ENCODE measurements at places on chromosomes 16 and 17.
A peak's percentile ranks its signal among the peaks of the same experiment; 100 is the strongest.

DNA sequence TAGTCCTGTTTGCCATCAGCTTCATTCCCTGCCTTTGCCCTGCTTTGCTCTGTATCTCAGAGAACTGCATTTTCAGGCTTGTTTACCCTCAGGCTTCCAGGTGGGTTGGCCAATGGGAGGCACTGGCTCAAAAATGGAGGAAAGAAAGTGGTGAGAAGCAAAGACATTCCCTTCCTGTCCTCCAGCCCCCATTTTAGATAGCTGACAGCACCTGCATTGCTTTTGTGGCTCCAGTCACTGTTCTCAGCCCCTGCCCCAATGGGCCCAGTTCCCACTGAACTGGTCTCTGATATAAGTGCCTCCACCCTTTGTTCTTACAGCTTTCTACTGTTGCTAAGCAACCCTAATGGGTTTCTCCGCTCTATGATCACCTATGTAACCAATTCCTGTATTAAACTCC is 19.4 kb upstream of the SDK2 start:
- DNase-seq: peak; percentile 20

DNA sequence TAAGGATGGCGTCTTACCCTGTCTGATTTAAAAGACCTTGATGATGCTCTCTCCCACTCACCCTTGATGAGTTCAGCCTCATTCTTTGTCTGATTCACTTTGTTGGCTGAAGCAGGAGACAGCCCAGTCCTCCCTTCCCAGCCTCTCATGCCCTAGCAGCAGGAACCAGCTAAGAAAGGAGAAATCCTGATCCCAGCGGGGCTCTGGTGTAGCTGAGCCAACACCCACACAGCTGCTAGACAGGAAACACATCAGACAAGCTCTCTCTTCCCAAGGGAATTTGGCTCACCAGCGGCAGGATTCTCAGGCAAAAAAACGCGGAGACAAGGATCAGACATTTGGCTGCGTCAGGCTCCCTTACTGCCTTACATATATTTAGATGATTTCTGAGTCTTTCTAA is 211.5 kb downstream of the CDH11 start:
- no peak for DNase-seq

DNA sequence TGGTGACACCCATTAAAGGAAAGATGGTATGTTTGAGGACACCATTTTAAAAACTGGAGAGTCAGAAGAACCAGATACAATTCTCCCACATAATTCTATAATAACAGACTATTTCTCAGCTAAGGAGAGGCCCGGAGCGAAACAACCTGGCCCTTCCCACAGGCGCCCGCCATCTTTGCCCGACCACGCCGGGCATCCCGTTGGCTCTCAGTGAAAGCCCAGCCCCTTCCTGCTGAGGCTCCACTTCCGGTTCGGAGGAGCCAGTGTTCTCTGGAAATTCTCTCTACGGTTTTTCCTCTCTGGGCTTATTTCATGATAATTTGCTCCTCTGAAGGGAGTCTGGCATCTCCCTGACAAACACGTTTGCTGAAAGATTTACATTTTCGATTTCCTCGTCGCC is 175.7 kb downstream of the AXIN2 start:
- no peak for DNase-seq

DNA sequence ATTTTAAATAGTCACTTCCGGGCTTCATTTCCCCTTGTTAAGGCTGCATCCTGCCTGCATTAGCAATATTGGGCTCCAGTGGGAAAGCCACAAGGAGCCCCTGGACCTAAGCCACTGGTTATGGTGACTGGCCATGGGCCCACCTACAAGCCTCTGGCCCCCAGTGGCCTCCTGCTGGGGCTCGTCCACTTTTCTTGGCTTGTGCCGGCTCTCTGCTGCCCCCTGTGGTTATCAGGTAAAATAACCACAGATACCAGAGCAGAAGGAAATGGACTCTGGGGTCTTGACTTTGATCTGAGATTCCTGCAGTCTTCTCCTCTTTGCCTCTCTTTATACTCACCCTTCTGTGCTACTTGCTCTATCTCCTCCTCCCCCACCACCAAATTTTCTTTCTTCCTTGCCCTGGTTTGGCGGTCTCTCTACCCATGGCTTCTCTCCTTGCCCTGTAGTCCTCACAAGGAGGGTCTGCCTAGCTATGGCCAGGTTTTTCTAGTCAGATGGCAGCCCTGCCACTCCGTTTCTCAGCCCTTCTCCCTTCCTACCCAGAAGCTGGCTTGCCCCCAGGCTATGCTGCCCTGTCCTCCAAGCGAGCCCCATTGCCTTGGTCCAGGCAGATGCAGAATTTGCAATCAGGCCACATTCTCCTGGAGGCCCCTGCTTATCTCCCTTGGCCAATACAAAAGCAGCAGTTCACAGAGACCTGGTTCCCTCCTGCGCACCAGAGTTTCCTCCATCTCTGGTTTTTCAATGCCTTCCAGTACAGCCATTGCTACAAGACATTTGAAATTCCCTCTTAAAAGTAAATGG is 82.9 kb upstream of the RCVRN start:
- DNase-seq: peak; percentile 30

- no peak for DNase-seq
Observed at GRCh38 chr16:89084411-89084810, 9.2 kb upstream of the ACSF3 start.

DNA sequence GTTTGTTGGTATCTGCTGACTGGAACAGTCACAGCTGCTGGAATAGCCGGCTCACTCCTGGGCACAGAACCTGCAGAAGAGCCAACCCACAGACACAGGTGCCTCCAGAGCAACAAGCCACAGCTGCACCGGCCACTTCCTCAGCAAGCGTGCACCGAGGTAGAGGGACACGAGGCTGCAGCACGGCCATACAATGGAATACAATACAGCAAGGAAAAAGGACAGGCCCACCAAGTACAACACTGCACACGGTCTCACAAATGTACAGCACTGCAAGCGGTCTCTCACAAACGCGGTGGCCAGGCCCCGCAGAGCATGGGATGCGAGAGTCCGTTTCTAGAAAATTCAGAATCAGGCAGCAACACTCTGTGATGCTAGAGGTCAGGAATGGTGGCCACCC is 47.4 kb upstream of the PABPN1L start:
- DNase-seq: no peak

GRCh38 chr17:12230481-12231354 is 210.0 kb downstream of the MAP2K4 start:
- no peak for DNase-seq

DNA sequence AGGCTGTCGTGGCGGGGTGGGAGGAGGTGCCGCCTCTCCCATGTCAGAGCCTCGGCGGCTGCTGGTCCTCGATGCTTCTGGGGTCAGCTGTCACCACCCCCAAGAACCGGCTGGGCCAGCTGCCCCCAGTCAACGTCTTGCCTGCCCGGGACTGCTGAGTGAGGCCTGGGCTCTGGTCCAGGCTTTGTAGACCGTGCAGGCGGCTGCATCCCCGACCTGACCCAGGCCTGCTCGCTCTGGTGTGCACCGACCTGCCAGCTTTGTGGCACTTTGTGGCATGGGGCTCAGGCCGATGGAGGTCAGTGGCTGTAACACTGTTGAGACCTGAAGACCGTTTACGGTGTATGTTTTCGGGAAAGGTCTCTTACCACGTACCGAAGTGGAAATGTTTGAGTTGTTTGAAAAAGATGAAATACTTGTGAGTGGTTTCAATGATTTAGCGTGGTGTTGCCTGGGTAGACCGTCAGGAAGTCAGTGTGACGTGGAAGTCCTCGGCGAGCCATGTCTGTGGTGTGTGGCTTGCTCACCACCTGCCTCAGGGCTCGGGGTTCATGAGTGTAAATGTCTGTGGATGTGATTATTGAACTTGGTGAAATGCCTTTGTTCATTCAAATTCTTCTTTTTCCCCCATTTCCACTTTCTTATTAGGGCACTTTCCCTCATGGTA is 53.2 kb upstream of the ZNF750 start:
- DNase-seq: no peak

DNA sequence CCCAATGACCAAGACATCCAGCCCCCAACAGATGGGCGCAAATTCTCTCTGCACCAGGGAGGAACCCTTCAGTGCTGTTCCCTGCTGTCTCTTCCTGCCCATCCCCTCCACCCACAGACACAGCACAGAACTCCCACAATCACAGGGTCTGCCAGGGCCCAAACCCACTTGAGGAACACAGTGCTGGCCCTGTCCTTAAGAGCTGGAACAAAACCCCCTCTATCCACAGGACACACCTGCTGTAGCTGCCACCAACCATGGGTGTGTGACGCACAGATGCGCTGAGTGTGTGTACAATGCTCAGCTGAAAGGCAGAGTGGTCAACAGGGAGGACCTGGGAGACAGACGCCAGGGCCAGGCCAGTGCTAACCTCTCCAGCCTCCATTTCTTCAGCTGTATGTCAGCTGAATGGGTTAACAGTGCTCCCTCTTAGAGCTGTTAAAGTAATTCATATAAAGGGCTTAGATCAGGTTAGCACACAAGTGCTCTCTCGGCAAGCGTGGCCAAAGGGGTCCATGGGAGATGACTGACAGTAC is 62.1 kb downstream of the AMFR start:
- DNase-seq: no peak

- DNase-seq: peak; percentile 93
Observed at GRCh38 chr17:7308625-7309433, 1.4 kb downstream of the EIF5A start.

- DNase-seq: no peak
Observed at GRCh38 chr16:4048481-4048880, 67.8 kb downstream of the ADCY9 start.

DNA sequence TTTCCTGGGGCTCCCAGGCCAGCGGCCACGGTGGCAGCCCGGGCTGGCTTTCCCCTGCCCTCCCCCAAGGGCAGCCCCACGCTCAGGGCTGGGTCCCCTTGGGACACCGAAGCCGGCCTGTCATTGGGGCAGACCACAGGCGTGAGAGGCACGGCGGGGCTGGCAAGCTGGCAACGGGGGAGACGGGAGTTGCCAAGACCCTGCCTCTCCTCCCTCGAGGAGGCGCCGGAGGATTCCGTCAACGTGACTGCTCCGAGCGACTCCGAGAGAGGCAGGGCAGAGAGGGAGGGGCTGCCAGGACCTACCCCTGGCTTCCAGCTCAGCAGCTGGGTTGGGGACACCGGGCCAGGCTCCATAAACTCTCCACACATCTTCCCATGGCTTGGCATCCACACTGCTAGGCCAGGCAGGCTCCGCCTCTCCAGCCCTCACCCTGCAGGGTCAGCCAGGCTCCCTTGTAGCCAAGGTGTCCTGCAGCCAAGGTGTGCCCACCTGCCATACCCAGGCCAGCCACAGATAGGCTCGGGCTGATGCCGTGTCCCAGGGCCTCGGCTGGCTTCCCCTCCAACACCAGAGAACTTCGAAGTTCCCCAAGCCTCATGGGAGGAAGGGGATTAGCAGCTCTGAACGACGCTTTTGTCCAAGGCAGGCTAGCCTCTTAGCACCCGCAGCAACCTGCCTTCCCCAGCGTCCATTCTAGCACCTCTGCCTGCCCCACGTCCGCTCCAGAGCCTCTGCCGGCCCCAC is 25.5 kb downstream of the TIMM22 start:
- DNase-seq: no peak

DNA sequence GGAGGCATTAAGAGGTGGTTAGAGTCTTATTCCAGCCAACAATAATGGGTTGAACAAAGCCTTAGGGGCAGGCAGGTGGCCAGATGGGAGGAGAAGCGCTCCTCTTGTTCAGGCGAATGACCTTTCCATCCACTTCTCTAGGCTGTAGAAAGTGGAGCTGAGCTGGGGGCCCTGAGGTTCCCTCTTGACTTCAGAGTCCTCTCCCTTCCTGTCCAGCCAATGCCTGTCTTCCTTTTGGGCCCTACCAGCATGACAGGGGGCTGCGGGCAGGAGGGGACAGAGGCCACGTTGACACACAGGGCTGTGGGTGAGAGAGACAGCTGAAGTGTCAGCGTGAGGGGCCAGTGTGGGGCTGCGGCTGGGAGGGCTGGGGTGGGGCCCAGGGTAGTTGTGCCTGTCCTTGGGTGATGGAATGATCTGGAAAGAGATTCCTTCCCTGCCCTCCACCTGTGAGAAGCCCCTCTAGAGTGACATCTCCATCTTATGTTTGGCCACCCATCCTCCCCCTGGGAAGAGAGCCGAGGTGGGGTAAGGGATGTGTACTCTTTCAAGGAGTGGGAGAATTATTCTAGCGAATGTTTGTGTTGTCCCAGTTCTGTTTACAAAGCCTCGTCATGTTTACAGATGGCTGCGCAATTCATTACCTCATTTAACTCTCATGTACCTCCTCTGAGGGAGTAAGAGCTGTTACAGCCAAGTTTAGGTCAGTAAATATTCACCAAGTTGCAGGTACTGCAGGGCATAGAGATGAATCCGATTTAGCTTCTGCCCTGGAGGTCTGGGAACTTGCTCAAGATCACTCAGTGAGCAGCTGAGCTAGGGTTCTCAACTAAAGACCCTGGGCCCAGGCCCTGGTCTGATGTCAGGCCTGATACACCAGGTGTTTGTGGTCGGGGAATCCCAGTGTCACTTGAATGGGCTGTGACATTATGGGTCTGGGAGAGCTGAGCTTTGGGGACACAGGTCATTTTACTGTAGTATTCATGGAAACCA is 3.3 kb downstream of the ERBB2 start:
- peak; percentile 90 for DNase-seq

- no peak for DNase-seq
Observed at GRCh38 chr17:10633738-10634379, 23.2 kb downstream of the MYH3 start.

DNA sequence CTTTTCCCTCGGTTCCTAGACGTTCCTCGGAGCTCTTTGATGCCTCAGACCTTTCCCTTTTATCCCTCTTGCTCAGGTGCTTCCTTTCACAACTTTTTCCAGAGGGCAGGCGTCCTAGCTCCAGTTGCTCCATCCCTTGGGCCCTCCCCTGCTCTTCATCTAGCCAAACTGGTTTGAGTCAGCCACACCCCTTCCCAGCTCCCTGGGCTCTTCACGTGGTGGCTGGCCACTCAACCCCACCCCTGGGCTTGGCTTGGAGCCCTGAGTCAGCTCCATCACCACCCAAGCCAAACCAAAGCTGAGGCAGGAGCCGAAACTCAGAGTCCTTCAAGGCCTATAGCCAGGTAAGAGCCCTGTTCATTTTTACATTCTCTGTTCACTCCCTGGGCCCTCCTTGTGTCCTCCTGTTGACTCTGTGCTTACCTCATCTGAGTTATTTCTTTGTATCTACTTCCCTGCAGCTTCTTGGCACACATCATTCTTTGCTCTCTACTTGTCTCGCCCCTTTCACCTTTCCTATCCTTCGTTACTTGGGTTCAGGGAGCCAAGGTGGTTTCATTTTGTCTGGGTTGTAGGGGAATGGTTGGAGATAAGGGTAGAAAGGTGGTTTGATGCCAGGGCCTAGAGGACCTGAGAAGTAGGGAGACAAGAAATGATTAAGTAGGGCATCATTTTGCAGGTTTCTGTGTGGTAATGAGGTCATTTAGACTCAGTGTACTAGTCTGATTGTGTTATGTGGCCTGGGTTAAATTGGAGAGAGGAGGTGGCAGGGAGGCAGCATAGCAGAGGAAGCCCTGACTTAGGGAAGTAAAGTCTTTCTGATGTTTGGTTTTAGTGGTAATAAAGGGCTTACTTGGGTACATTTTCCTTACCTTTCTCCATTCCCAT is 7.6 kb upstream of the PHKG2 start:
- peak; percentile 91 for DNase-seq

DNA sequence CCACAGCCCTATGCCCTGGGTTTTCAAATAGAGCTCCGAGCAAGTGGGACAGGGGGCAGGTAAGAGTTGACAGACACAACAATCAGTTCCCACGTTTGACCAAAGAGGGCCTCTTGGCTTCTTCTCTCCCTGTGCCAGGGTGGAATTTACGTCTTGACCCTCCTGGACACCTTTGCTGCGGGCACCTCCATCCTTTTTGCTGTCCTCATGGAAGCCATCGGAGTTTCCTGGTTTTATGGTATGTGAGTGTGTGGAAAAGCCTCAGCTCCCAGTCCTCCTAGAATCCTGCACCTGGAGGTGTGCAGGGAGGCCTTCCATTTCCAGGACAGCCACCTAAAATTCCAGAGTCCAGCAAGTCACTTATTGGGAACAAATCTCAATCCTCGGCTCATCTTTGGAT is 42.5 kb downstream of the SLC6A2 start:
- DNase-seq: no peak

Data from DMS53 (cell line).